ENCODE measurements at places on chromosomes 7 and 10.

- DNase-seq = no peak
Observed at GRCh38 chr10:2908851-2909630, 158.3 kb upstream of the PFKP start.

- no peak for DNase-seq
Observed at GRCh38 chr10:12455766-12456165, 106.4 kb downstream of the CAMK1D start.

GRCh38 chr10:73182568-73182967 is 14.6 kb downstream of the FAM149B1 start:
- peak; percentile 31 for DNase-seq

DNA sequence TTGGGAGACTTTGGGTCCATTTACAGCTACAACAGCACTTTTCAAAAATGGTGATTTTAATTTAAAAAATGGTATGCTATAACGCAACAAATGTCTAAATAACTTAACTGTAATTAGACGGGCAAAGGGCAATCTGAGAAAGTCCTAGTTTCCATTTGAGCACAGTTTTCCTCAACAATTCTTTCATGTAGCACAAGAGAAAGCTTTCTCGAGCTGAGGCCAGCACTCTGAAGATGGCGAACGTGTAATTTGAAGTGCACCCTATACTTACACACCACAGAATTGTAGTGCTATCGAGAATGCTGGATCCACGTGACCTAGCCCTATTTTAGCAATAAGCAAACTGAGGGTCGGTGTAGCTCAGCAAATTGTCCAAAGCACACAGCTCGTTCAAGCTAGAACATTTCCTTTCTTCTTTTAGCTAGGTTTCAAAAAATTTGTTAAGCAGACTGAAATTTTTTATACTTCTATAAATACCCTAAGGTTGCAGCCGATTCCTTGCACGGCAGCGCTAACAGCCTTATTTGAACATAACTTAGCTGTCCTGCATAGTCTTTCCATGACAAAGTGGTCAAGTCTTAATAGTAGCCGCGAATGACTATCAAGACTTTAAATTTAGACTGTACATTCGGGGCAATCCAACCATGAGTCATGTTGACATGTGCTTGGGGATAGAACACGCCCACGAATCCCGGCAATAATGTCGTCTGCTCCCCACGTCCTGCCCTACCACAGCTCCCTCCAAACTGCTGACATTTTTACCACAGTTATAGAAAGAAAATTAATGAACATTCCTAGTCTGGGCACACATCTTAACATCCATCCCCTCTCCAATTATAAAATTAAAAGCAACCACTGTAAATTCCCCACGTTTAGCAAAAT is 10.0 kb downstream of the KLF6 start:
- DNase-seq = peak; percentile 91

DNA sequence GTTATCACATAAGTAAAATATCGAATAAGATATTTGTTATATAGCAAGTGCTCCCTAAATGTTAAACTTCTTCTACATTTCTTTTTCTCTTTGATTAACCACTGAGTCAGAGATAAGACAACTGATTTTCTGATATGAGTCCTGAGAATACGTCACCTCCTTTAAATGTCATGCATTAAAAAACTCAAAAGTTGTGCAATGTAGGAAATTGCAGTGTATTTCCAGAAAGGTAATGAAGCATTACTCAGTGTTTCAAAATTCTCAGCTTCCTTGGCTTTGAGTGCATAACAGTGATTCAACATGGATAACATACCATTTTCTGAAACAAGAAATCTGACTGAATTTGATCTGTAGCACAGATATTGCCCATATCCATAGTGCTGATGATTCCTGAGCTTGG is 155.8 kb downstream of the BMPER start:
- peak; percentile 62 for DNase-seq

DNA sequence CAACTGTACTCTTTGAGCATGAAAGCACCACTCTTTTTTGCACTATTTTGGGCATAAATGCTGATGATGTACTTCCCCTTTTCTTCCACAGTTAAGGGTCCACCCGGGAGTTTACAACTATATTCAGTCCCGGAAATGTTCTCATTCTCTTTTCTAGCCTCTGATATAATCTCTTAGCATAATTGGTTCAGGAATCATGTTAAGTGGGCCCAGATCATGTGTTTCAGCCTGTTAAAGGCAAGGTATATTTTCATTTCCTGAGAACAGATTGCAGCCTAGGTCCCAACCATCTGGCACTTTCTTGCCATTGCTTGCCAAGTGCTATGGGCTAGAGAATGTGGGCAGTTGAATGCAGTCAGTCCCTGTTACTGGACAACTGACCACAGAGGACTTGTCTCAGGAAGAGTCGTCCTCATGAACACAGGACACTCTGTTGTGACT is 111.4 kb upstream of the GLCCI1 start:
- DNase-seq = no peak

DNA sequence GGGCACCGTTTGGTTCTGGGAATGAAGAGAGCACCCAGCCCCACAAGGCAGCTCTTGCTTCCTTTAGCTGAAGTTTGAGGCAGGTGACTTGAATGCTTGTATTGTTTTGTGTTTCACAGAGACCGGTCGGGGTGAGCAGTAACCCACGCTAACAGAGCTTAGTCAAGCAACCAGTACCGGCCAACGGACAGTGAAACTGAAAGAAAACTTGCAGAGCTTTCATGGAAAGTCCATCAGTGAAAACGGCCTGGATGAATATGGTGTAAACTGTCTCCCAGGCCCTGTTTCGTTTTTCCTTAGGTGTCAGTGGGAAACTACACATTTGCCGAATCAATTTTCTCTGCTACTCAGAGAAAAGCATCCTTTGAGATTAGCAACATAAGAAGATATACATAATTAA is 101.1 kb downstream of the LYZL1 start:
- no peak for DNase-seq

- no peak for DNase-seq
Observed at GRCh38 chr10:110013630-110014293, 6.0 kb downstream of the ADD3 start.

DNA sequence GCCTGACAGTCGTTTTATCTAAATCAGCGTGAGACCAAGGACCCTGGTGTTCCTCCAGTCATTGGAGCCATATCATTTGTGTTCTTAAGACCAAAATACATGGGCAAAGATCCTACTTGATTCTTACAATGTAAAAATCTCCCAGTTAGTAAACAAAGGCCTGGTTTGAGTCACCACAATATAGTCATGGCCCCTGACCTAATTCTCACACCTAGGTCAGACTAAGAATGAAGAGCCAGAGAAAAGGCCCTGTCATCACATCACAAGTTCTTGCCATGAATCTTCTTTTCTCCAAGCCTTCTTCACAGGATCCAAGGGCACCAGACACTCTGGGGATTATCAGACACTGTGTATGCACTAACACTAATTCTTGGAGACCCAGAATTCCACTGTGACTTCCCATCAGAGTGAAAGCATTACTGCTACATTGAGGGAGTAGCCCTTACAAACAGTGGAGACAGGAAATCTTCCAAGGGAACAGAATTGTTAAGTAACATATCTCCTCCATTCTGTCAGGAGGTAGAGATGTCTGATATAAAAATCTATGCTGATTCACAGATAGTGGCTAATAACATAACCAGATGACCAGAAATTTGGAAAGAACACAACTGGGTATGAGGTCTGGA is 7.6 kb upstream of the ERVW-1 start:
- no peak for DNase-seq

GRCh38 chr7:4739528-4739992 is 35.9 kb upstream of the AP5Z1 start:
- no peak for DNase-seq

- DNase-seq = no peak
Observed at GRCh38 chr7:70622936-70623335, 509.0 kb upstream of the GALNT17 start.

DNA sequence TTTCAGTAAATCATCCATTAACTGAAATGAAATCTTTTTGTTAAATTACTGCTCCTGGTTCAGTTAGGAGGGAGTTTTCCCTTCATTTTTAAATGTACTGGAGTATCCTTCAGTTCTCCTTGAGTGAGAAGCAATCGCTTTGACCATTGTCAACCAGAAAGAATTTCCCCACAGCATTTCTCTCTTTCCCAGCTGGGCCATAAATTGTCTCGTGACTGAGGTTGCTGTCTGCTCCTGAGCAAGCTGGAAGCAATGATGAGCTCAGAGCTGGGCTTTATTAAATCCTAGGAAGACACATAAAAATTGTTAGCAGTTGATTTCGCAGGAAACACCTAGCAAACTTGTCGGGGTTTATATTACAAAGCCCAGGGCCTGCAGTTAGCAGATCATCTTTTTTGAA is 102.0 kb upstream of the INSYN2A start:
- DNase-seq = peak; percentile 26

DNA sequence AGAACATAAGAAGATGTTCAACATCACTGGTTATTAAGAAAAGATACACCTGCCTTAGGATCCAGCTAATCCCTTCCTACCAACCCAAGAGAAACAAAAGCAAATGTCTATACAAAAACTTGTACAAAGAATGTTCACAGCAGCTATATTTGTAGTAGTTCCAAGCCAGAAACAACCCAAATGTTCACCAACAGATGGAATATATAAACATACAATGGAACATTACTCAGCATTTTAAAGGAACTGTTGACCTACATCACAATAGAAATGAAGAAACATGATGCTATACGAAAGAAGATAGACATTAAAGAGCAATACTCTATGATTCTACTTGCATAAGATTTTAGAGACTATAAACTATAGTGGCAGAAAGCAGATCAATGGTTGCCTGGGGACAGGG is 149.4 kb downstream of the ZNF438 start:
- DNase-seq = no peak

DNA sequence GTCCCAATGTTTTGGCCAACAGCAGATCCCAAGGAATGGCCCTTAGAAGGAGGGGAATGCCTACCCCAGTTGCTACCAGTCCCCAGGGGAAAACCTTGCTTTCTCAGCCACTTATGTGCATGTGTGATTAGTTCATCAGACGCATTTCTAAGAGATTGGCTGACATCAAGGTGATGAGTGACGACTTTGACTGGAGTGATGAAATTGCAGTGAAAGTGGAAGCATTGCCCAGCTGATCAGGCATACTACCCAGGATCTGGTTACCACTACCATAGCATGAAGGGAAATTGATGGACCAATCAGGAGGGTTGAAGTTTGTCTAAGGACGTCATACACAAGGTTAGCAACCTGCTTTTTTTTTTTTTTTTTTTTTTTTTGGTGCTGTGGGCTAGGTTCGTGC is 90.3 kb upstream of the ELMO1 start:
- DNase-seq = no peak

GRCh38 chr10:69057951-69058297 is 30.0 kb upstream of the SRGN start:
- DNase-seq = no peak

- no peak for DNase-seq
Observed at GRCh38 chr7:82021036-82021435, 251.2 kb upstream of the HGF start.

GRCh38 chr7:34430456-34430855 is 227.6 kb upstream of the NPSR1 start:
- peak; percentile 23 for DNase-seq

DNA sequence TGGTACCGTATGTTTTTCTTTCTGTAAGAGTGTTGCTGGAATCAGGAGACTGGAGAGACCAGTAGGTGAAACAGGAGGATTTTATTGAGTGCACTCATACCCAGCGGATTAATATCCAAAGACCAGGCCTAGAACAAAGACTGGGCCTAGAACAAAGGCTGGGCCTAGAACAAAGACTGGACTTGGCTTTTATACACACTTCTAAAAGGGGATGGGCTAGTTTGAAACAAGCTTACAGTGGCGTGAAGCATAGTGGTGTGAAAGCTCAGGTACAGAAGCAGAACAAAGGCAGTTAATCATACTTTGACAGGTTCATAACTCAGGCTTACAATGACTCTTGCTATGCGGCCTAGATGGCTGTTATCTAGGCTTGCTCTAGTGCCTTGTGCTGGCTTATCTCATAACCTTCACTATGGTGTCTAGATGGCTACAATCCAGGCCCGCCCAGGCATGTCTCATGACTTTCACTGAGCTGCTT is 67.7 kb downstream of the TRIM24 start:
- no peak for DNase-seq

DNA sequence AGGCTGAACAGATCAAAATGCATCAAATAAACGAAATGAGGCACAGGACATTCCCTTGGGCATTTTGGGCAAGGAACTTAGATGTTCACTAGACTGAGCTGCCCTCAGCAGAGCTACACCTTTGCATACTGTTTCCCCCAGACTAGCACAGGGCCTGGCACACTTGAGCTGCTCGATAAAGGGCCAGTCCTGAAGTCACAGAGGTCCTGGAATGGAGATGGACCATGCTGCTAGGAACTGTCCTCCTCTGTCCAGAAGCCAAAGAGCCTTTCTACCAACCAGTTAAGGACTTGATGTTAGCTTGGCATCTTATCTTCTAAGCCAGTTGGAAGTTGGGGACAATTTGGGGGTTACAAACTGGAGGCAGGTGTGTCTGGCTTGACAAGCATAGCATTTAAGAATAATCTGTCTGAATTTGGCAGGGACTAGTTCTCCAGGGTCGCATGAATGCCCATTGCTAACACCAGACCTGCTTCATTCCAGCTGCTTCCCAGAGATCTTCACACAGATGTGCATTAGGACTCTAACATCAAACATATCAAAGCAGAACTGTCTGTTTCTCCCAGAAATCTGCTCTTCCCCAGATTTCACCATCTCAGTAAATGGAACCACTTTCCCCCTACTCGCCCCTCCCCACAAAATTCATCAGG is 152.2 kb upstream of the PDE1C start:
- no peak for DNase-seq

GRCh38 chr7:70655694-70656093 is 476.2 kb upstream of the GALNT17 start:
- no peak for DNase-seq

DNA sequence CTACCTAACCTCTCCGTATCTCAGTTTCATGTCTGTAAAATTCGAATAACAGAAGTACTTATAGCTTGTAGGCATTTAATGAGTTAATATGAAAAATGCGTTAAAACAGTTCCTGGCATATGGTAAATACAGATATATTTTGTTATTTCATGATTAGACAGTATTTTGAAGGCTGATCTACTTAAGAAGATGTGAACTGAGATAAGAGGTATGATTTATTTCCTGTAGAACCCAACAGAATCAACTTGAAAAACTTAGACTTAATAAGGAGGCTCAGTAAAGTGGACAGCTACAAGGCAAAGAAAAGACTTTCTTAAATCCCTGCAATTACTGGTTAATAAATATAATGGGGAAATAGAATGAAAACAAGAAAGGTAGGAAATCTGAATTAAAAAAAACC is 103.3 kb downstream of the FANK1 start:
- no peak for DNase-seq

Measured in AG04449 (cell line).